ENCODE measurements at places on chromosomes 3 and 15. TPM values are rescaled to one million over a fixed set of nuclear protein-coding genes. Genes with fewer than 3 reads are reported as not detected.

ASB14 gene
- total RNA-seq = not detected

BLM gene
- 20.4 TPM for total RNA-seq

SNRK gene
- 41.1 TPM for total RNA-seq

CAPN3 gene
- total RNA-seq = 720 TPM

CPN2 gene
- total RNA-seq = not detected

EOMES gene
- total RNA-seq = 5.0 TPM

FHIT gene
- total RNA-seq = 3.8 TPM

Data from melanocyte of skin (primary cell).